ENCODE measurements at places on chromosomes 1 and 21. TPM values are rescaled to one million over a fixed set of nuclear protein-coding genes. Genes with fewer than 3 reads are reported as not detected.

- DNase-seq, result peak; percentile 88
Measured at GRCh38 chr21:41121785-41122415, 46.1 kb upstream of the BACE2 start.

The C1orf174 gene
- 17.7 TPM for polyA plus RNA-seq

The CELA3B gene
- polyA plus RNA-seq, result not detected

The PFDN2 gene
- polyA plus RNA-seq, result 68.1 TPM

DNA sequence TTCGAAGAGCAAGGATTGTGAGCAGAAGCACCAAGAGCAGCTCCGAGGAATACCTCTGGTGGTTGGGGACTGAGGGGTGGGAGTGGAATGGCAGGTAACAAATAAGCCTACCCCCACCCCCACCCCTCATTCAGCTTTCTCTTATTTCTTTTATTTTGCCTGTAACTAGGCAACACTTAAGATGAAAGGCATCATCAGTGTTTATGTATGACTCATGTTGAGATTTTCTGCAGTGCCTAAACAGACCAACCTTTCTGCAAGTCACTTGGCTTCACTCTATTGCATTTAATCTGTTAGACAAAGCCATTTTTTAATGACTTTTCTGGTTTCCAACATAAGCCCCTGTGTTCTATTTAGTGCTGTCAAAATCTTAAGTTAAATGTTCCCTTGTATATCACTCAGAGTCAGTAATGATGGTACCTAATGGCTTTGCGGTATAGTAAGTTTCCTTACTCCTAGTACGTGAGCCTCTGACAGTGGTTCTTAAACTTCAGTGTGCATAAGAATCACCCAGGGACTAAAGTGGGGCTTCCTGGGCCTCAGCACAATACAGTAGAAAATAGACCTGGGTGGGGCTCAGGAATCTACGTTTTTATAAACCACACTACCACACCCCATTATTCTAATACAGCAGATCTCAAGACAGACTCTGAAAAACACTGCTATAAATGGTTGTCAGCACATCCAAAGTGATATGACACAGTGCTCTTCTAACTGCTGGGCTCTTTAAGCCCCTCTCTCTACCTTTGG, 19.9 kb downstream of the CASQ2 start:
- DNase-seq, result no peak

- DNase-seq, result no peak
Measured at GRCh38 chr1:214638997-214639396, 36.0 kb downstream of the CENPF start.
